ENCODE measurements at places on chromosomes 1 and 21.

DNA sequence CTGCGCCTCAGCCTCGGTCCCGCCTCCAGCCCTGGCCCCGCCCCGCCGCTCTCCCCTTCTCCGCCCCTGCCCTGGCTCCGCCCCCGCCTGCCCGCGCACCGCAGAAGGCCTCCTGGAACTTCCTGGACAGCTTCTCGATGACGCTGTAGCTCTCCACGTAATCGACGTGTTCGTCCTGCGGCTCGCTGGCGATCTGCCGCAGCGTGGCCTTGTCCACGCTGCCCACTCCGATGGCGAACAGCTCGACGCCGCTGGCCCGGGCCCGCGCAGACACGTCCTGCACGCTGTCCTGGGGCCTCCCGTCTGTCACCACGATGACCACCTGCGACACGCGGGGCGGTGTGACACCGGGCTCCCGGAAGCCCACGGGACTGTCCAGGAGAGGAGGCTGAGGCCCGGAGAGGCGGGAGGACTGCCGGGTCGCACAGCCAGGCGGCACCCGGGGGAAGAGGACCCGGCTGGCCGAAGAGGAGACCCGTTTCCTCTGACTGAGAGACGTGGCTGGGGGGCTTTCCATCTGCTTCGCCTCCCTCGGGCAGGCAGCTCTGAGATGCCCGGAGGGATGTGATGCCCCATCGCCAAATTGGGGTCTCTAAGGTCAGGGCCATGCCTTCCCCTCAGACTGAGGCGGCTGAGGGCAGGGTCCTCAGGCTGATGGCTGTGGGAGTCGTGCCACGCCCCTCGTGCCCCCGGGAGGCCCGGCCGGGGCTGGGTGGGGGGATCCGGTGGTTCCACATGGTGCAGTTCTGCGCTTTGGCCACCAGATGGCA lies 4.6 kb downstream of the MATN1 start:
- peak; percentile 77 for DNase-seq

DNA sequence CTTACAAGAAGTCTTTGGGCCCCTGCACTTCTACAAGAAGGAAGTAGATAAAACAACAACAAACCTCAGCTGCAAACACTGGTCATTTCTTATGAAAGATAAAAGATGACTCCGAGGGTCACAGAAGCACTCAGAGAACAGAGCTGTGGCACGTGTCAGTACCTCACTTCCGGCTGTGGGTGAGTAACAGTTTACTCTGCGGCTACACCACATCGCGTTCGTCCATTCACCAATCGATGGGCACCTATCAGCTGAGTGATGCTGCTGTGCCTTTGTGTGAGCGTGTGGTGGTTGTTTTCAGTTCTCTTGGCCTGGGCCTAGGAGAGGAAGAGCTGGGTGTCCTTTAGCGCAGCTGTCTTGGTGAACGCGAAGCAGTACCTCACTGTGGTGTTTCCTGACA lies 49.9 kb downstream of the COL6A1 start:
- no peak for DNase-seq

- no peak for DNase-seq
These were observed 6.7 kb upstream of the VSIG8 start for GRCh38 chr1:159869173-159869572.

- DNase-seq, result no peak
These were observed 39.9 kb downstream of the PEX14 start for GRCh38 chr1:10514490-10515235.

- DNase-seq, result no peak
These were observed 50.8 kb upstream of the COL24A1 start for GRCh38 chr1:86207323-86207722.

DNA sequence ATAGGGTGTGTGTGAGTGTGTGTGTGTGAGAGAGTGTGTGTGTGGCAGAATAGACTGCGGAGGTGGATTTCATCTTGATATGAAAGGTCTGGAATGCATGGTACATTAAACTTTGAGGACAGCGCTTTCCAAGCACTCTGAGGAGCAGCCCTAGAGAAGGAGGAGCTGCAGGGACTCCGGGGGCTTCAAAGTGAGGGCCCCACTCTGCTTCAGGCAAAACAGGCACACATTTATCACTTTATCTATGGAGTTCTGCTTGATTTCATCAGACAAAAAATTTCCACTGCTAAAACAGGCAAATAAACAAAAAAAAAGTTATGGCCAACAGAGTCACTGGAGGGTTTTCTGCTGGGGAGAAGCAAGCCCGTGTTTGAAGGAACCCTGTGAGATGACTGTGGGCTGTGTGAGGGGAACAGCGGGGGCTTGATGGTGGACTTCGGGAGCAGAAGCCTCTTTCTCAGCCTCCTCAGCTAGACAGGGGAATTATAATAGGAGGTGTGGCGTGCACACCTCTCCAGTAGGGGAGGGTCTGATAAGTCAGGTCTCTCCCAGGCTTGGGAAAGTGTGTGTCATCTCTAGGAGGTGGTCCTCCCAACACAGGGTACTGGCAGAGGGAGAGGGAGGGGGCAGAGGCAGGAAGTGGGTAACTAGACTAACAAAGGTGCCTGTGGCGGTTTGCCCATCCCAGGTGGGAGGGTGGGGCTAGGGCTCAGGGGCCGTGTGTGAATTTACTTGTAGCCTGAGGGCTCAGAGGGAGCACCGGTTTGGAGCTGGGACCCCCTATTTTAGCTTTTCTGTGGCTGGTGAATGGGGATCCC lies 18.3 kb upstream of the HDAC1 start:
- no peak for DNase-seq

- DNase-seq, result no peak
These were observed 13.6 kb downstream of the INSRR start for GRCh38 chr1:156845055-156845952.

DNA sequence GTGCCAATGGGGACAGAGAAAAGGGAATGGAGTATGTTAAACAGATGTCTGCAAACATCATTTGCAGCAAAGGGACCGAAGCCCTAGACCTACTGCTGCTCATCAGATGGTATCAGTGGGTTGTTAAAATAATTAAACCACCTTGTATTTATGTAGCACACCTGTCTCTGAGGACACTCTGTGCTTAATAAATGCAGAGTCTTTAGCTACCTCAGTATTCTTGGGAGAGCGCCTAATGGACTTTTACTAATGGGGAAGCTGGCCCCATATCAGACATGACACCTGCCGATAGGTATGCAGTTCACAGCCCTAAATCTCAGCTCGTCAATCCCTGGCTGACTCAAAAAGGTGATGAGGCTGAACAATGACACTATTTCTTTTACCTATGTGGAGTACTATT lies 54.4 kb downstream of the SYT6 start:
- no peak for DNase-seq

DNA sequence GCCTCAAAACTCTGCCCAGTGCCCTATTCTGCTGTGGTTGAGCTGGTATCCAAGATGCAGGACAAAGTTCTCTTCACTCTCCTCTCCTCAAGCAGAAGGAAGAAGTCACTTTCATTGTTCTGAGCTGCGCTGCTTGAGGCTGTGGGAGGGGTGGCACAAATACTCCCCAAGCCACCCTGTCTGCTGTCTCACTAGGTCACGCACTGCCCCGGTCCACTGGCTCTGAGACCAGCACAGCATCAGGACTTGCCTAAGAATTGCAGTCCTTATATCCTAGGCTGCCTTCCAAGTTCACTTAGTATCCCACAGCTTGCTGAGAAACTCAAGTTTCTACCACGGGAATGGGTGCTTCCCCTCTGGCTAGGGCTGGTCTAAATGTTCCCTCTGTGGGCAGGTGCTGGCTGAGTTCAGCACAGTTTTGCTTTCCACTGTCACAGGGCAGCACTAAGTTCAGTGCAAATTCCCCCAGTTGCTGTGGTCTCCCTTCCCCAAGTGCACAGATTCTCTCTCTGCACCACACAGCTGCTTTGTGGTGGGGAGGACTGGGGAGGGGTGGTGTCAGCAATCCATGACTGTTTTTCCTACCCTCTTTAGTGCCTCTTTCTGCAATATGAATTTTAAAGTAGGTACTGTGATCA lies 32.4 kb downstream of the SLC9C2 start:
- DNase-seq, result no peak

- no peak for DNase-seq
These were observed 12.1 kb upstream of the ADAMTSL4 start for GRCh38 chr1:150536836-150537731.

DNA sequence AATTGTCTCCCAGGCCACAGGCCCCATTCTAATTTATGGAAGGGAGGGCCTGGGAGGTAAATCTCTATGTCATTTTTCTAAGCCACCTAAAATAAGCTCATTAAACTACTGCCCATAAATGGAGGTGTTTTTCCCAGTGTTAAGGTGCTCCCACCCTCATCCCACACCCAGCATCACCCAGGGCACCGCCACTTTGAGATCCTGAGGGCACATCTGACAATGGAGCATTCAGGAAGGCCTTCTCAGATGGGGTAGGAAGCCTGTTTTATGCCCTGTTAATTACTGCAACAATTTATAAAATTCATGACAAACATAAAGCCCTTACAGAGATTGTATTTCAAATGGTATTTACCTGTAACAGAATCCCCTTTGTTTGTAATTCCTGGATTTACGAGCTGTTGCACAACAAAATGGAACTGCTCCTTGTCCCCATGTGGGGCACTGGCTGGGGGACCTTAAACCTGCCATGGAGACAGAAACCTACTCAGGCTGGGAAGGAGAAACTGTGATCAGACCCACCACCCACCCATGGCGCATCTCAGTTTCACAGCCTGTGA lies 319.5 kb upstream of the USP24 start:
- DNase-seq, result no peak

All from GM12864 (cell line).